Activated CD4-positive, alpha-beta T cell treated with anti-CD3 and anti-CD28 coated beads, Interleukin-2, amount 50 U/mL, for 48 hours (primary cell): ENCODE measurements at places on chromosomes 7 and 10.
A peak's percentile ranks its signal among the peaks of the same experiment; 100 is the strongest.

DNA sequence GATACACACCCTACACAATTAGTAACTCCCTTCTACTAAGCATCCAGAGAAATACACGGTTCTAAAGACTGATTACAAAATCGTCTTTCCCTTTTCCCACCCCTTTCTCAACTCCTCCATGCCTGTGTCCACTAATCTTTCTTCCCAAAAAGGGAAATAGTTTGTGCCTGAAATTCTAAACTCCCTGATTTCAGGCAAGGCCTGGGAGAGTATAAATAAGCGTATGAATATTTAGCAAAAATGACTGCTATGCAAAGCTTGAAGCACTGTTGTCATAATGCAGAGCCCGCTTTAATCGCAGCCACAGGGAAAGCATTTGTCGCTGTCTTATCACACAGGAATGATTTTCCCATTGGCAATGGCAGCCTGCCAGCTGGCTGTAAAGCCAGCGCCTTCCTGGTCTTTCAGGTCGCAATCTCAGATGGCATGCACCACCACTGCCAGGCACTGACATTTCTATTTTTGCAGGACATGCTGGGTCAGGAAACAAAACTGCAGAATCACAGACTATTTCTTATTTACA is 142.9 kb upstream of the PCGF5 start:
- no peak for DNase-seq

DNA sequence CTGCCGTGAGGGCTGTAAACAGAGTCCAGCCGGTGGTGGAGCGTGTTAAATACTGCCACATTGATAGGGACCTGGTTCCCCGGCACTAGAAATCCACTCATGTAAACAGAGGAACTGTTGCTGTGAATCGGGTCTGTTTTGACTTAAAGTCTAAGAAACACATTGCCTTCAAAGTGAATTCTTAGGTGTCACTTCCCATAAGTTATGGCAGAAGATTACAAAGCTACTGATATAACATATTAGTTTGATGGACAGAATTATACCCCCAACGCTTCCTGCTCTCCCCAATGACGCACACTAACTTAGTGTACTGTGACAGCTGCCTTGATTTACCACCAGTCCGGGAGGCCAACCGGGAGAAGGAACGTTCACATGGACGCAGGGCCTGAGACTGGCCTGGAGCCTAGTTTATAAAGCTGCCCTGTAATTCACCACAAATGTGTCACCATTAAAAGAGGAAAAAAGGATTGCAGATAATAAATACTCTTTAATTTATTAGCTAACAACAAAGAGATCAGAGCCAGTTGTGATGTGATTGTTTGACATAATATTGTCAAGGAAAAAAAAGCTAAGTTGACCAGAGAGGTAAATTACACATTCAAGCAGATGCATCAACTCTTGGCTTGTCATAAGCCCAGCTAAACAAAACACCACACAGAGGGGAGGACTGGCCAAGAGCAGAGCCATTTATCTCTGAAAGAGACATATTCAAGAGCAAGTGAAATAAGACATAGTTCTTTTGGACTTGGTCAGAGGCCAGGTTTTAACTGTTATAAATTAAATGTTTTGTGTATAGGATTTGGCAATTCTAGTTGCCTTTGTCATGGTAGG is 820.6 kb downstream of the LRMDA start:
- DNase-seq, result no peak

GRCh38 chr10:92203919-92204623 is 86.8 kb downstream of the CPEB3 start:
- no peak for DNase-seq

DNA sequence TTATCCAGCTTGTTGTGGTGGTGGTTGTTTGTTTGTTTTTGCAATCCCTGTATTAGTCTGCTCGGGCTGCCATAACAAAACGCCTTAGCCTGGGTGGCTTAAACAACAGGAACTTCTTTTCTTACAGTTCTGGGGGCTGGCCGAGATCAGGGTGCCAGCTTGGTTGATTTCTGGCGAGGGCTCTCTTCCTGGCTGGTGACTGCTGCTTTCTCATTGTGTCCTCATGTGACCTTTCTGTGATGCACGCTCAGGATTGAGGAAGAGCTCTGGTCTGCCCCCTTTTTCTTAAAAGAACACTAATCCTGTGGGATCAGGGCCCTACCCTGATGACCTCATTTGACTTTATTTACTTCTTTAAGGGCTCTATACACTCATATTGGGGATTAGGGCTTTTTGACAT is 107.1 kb upstream of the NRP1 start:
- DNase-seq, result no peak

GRCh38 chr7:5557920-5558401 is 134.3 kb upstream of the TNRC18 start:
- DNase-seq, result peak; percentile 38

GRCh38 chr10:133309720-133310398 is 1.1 kb downstream of the ZNF511 start:
- no peak for DNase-seq

DNA sequence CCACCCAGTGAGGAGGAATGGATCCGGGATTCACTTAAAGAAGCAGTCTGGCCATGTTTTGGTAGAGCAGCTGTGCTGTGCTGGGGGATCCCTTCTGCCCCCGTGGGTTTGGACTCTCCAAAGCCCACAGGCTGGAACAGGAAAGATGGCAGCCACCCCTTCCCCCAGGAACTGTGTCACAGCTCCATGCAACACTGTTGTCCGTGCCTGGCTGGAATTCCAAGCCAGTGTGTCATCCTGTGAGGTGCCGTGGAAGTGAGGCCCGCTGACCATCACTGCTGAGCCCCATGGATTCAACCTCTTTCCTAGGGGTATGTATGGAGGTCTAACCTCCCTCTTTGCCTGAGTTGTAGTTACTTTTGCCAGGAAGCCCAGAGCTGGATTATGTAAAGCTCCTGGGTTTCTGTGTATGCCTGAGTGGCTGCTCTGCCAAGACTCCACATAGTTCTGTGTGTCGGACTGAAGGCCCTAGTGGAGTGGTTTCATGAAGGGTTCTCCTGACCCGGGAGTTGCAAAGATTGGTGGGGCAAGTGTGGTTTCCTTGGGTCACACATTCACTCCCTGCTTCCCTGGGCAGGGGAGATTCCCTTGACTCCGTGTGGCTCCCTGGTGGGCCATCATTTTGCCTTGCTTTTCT is 35.1 kb upstream of the PCGF5 start:
- DNase-seq, result no peak

DNA sequence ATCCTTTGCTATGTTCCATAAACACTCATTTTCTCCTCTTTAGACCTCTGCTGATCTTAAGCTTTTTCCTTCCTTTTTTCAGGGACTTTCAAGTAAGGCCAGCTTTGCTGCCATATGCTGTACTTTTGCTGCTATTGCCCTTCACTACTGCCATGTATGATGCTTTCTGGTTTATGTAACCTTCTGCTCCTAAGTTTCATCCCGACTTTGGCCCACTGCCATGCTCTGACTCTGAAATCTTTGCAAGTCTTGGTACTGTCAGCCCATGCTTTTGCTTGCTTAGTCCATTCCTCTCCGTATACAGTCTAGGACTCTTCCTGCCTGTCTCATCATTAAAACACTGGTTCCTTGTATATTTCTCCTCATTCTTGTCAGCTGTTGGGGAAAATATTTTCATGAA is 152.4 kb downstream of the RNF133 start:
- DNase-seq, result no peak

DNA sequence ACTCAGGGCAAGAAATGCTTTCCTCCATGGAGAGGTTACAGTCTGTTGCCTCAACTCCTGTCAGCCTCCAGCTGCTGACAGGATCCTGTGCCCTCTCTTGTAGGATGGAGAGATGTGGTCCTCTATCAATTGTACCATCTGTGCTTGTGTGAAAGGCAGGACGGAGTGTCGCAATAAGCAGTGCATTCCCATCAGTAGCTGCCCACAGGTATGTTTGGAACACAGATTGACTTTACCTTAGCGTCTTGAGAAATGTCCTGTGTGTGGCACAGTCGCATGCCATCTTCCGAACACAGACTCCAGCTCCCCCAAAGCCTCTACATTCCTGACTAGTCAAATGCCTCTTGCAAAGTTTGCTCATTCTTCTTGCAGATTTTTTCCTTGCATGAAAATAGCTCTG is 152.6 kb downstream of the BMPER start:
- no peak for DNase-seq

DNA sequence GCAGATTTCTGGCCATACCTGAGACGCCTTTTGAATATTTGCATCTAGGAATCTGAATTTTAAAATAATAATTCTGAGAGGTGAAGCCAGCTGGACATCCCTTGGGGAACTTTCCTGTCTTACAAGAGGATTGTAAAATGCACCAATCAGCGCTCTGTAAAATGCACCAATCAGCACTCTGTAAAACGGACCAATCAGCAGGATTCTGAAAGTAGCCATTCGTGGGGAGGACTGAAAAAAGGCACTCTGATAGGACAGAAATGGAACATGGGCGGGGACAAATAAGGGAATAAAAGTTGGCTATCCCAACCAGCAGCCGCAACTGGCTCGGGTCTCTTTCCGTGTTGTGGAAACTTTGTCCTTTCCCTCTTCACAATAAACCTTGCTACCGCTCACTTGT is 9.9 kb downstream of the PPIF start:
- no peak for DNase-seq

DNA sequence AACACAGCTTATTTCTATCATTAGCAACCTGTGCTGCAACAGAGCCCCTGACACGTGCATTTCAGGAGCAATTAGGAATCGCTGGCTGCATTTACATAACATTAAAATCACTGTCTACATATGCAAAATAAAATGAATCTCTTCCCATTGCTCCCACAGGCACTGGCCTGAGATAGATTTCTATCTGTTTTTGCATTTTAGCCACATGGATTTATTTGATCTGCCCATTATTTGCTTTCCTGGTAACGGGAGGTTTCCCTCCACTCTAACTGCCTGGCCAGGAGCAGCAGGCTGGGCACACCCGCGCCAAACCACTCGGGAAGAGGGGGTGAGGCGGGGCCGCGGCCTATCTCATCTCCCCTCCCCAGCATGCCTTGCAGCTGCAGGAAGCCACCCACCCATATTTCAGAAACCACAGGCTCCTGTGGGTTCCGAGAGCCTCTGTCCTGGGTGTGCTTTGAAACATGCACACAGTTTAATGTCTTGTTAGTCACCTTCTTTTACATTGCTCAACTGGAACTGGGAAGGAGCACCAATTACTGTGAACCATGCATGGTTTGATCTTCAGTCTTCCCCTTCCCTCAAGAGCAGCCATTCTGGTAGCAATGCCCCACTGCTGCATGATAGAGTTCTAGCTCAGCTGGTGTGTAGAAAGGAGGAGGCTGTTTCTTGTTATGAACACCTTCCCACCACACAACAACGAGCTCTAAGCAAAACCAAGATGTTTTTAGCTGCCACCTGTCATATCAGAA is 37.7 kb upstream of the IKZF1 start:
- DNase-seq, result peak; percentile 81

DNA sequence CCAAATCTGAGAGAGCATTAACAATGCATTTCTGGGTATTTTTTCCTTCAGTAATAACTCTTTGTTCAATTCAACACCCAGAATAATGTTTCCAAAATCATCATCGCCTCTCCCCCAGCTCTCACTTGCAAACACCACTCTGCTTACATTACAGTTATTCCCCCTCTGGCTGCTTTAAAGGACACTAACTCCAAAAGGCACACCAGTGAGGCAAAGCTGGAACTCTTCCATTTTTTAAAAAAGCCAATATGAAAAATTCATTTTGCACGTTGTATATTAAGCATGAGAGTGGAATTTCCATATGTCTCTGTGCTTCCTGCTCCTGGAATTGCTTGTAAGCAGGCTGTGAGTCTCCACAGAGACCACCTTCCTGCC is 91.3 kb upstream of the C1QL3 start:
- DNase-seq, result no peak

DNA sequence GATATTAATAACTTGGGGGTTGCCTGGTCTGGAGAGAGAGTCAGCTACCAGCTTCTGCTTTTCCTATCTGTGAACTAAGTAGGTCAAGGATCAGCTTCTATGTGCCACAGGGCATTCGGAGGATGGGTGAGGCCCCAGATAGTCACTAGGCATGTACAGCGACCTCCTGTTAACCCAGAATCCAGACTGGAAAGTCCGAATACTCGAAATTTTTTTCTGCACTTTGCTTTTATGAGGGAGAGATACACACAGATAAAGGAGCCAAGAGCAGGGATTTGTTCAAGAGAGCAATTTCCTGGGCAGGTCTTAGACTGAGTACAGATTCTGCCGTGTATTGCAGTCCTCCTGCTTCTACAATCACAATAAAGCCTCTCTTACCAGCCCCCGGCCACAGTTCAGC is 54.2 kb downstream of the EMX2 start:
- no peak for DNase-seq

GRCh38 chr10:97531401-97531986 is 32.8 kb downstream of the UBTD1 start:
- no peak for DNase-seq
